ENCODE measurements at places on chromosomes 7 and 10.
A peak's percentile ranks its signal among the peaks of the same experiment; 100 is the strongest.

DNA sequence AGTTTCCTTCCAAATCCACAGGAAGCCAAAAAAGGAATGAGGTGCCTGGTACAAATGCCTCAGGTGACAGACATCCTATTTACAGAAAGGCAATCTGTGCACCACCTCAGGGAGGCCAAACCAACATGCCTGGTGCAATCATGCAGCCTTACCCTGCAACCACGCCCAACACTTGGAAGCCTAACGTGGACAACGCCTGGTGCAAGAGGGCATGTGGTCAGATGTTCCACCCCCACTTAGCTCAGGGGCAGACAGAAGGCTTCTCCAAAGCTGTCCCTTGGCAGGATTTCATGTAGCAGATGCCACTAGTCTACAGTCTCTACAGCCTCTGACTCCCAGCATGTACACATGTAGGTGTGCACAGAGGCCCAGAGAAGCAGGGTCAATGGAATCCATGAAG is 89.5 kb downstream of the KCNMA1 start:
- DNase-seq, result no peak

- DNase-seq, result no peak
Observed at GRCh38 chr10:13740461-13740860, 153.7 kb downstream of the PRPF18 start.

DNA sequence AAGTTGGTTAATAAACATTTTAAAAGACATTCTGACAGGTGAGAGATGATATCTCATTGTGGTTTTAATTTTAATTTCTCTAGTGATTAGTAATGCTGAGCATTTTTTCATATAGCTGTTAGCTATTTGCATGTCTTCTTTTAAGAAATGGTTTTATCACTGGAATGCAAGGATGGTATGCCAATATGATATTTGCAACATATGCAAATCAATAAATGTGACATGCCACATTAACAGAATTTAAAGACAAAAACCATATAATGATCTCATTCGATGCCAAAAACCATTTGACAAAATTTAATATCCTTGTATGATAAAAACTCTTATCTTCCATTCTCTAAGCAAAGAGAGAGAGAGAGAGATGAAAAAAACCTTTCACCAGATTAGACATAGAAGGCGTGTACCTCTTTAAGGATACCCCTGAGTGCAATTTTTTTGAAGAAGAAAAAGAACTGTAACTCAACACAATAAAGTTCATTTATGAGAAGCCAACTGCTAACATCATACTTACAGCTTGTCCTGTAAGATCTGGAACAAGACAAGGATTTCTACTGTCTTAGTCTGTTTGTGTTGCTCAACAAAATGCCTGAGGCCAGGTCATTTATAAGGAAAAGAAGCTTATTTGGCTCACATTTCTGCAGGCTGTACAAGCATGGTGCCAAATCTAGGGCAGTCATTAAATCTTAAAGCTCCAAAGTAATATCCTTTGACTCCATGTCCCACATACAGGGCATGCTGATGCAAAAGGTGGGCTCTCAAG is 39.7 kb upstream of the ZMYND11 start:
- DNase-seq, result no peak

GRCh38 chr10:45374350-45375052 is 485 bp downstream of the ALOX5 start:
- peak; percentile 30 for DNase-seq

- DNase-seq, result no peak
Observed at GRCh38 chr10:42960991-42961795, 115.7 kb upstream of the RET start.

DNA sequence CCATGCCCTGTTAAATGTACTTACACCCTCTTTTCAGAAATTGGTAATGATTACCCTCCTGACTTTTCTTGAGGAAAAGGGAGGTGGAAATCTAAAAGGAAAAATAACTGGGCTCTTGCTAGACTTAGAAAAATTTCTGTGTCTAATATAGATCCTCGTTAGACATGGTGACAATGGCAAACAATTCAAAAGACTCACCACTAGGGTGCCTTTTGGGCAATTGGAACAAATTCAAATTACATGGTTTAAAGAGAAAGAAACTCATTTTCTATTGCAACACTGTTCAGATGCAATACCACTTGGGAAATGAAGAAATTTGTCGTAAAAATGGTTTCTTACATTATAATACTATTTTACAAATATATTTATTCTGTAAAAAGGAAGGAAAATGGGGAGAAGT is 950.1 kb downstream of the GRM8 start:
- no peak for DNase-seq

DNA sequence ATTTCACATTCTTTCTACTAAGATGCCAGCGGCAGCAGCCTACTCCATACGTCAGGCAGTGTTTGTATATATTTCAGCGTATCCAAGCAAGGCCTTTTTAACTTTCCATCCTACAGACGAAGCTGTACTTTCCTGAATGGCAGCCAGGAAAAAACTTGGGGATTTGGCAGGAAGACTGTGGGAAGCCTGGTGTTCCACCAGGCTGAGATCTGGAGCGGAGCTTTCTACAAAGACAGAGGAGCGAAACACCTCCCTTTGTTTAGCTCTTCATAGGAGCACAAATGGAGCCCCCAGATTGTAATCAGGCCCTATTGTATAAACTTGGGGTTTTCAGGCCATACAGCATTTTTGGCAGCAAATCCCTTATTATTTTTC is 143.8 kb downstream of the TES start:
- no peak for DNase-seq

DNA sequence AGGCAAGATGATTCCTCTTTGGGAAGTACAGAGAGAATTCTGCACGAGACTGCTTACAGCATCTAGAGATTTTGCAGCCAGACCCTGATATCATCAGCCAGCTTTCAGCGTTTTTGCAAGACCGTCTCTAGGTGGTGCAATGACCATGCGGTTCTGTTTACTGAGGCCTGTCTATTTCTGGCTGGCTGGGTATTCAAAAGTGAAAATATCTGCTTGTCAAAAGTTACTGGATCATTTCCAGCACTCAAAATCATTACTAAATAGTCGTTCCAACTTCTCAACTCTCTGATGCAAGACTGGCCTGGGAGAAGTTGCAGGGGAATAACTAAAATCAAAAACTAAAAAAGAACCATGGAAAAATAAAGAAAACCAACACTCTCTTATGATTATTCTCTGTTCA is 240.1 kb downstream of the ELMO1 start:
- peak; percentile 57 for DNase-seq

GRCh38 chr7:135274495-135275268 is 41.0 kb downstream of the STRA8 start:
- peak; percentile 79 for DNase-seq

- no peak for DNase-seq
Observed at GRCh38 chr7:105800442-105800841, 76.0 kb downstream of the ATXN7L1 start.

- no peak for DNase-seq
Observed at GRCh38 chr7:130278860-130279259, 12.2 kb downstream of the CPA2 start.

- no peak for DNase-seq
Observed at GRCh38 chr7:32061346-32061745, 8.9 kb downstream of the PDE1C start.

DNA sequence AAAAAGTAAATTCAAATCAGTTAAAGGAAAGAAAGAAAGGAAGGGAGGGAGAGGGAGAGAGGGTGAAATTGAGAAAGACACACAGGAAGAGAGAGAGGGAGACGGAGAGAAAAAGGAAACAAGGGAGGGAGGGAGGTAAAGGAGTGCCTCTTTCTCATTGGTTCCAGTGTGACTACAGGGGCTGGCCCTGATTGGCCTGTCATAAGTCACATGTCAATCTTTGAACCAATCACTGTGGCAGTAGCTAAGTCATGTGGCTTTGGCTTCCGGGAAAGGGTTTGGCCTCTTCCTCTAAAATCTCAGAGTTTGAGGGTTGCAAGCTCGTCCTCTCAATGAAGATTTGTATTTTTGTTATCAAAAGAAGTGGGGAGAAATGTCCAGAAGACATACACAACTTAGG is 150.2 kb downstream of the RAB11FIP2 start:
- DNase-seq, result no peak

- no peak for DNase-seq
Observed at GRCh38 chr10:19634163-19634562, 182.1 kb upstream of the PLXDC2 start.

GRCh38 chr10:11441151-11441535 is 170.3 kb downstream of the USP6NL start:
- DNase-seq, result no peak

GRCh38 chr10:2525781-2526180 is 541.6 kb upstream of the PFKP start:
- no peak for DNase-seq

DNA sequence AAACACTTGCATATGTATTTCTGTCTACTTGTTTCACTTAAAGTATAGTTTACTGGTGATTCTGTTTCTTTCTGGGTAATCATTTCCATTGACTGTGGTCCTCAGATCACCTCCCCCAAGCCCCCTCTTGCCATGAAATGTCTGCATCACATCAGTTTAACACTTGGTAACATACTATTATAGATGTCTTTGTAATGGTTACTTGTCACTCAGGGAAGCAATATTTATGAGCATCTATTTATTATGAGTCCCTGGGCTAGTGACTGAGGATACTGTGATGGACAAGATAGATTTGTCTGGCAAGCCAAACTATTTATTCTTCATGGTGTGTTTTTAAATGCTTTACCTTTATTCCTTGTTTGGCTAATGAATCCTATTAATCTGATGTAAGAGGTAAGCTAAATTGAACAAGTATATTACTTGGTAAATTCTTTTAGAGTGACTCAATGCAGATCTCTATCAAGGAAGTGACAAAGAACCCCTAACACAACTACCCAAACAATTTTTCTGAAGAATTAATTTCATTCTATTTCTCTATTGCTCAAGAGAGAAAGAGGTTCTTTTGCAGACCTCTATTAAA is 270.9 kb downstream of the RELN start:
- no peak for DNase-seq

DNA sequence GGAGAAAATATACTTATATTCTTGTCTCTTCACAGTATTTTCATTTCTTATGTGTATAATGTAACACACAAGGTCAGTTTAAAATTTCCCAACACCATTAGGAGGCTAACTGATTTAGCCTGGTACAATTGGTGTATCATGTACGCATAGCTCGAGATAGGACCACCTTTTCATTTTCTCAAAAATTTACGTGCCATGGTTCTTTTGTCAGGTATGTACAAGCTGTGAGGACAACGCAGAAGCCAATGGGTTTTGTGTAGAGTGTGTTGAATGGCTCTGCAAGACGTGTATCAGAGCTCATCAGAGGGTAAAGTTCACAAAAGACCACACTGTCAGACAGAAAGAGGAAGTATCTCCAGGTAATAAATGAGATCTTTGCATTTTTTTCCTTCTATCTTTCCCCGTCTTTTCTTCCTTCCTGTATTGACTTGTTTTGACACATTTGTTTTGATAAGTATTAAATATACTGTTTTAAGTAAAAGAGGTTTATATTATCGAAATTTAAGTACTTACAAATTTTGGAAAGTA is 55.0 kb downstream of the TRIM24 start:
- peak; percentile 38 for DNase-seq

DNA sequence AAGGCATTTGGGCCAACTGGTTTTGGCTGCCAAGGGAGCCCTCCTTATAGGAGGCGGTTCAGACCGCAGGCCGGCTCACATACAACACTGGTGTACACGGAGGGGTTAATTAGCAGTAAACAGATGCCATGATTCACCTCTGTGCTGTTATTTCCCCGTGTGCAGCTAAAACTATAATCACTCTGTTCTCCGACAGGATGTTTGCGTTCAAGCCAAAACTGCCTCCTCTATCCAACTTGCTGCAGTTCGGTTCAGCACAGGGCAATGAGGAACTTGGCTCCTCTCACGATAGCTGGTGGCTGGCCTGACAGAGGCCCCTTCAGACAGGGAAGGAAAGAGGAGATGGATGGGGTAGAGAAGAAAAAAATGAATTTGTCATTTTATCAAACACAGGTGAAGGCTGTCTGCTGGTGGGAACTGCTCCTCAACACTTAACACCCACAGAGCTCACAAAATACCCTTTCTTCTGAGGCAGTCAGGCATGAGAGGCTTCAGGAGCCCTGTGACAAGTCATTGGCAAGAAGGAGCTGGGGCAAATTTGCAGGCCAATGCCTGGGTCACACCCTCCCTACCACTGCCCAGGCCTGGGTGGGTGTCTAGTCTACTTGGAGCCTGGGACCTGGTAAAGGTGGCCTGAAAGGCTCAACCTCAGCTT is 24.0 kb downstream of the KCNMA1 start:
- no peak for DNase-seq

DNA sequence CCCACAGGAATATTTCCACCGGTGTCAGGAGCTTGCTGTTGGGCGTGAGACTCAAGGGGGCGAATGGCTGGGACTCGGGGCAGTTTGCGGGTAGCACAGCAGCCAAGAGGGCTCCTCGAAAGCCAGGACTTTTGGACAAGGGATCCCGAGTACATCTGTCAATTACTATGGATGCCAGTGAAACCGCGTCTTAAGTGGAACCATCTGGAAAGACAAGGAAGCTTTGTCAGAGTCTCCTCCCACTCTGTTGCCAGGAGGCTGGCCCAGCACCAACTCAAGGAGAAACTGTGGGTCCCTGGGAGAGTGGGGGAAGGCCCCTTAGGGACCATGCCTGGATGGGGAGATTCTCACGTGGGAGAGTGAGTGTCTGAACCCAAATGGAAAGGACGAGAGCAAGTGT is 57.1 kb downstream of the C10orf143 start:
- DNase-seq, result no peak

- no peak for DNase-seq
Observed at GRCh38 chr10:31372439-31372838, 53.4 kb downstream of the ZEB1 start.

- no peak for DNase-seq
Observed at GRCh38 chr7:132424821-132425724, 151.2 kb downstream of the PLXNA4 start.

DNA sequence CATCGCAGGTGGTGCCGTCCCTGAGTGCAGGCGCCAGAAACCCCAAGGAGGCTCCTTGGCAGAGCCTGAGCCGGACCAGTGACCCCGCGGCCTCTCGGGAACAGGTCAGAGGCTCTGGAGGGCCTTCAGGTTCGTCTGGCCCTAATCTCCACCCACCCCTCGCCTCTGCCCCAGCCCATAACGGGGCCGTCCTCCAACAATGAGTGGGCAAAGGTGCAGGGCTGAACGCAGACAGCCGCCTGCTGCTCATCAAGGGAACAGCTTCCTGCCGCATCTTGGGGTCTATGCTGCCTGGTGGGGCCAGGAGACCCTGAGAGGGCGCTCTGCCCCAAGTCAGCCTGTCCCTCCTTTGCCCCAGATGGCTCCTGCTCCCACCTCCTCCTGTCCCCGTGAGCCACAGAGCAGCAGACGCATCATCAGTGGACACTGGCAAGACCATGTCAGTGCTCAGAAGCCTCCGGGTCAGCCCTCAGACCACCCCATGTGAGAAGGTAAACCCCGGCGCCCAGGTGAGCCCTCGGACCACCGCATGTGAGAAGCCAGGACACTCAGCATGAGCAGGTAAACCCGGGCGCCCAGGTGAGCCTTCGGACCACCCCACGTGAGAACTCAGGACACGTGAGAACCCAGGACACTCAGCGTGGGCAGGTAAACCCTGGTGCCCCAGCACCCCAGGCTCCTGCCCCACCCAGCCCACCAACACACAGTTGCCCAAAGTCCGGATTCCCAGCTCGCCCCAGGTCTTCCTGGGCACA is 142.0 kb downstream of the PTPRN2 start:
- no peak for DNase-seq
